ENCODE measurements at places on chromosomes 13 and 19.

DNA sequence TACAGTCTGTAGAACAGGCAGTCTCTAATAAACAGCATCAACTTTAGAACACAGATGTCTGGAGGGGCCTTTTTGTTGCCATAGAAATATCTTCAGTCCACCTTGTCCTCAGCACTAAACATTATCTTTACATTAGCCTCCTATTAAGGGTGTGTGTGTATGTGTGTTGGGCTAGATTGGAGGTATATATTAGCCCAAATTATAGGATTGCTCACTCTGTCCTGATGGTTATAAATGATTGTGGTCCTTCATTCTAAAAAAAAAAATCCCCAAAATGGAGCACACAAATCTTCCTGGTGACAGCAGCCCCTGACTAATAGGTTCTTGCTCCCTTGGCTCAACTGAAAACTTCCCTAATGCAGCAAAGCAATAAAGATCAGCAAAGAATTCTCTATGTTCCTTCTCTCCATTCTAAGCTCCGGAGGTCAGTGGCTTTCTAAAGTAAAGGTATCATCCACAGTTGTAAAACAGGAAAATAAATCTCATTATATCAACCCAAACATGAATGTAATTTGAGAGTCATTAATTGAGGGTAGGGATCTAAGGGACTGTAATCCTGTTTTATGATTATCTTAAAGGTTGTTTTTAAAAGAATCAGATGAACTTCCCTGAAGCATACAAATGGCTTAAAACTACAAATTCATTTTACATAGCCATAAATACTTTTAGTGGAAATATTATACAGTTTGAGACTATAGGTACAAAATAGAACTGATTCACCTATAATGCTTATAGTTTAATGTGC, 232.7 kb downstream of the KLF12 start:
- DNase-seq = no peak

DNA sequence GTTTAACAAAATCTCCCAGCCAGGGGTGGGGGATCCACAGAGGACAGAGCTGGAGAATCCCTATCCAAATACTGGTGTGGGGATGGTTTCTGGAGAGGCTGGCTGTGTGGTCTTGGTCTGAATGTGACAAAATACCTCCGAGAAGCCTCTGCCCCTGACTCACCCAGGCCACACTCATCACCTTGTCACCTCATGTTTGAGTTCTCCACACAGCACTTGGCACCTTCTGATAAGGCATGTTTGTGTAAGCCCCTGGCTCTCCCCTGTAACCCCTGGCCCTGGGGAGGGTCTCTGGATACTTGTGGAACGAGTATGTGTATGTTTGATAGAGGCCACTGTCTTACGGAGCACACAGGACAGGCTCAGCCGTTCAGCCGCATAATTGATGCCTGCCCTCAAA, 14.7 kb downstream of the TECR start:
- DNase-seq = no peak

DNA sequence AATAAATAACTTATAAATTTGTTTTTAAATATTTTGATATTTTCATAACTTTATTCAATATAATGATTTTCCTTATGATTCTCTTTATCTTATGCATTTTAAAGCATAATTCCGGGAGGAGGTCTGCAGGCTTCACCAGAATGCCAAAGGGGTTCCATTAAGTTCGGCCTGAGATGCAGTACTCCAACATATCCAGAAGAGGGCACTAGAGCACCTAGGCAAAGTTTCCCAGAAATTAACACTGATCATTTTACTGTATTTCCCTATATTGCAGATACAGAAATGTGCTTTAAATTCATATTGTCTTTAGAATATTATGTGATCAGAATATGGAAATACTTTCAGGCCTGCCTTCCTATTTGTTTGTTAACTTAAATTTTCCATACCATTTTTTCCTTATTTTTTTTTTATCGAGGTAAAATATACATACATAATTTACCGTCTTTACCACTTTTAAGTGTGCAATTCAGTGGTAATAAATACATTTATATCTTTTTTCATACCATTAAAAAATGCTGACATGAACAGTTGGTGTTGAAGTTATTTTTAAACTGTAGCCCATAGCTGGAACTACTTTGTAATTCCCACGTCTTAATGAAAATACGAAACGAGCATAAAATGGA, 58.9 kb upstream of the TM9SF2 start:
- peak; percentile 83 for DNase-seq

GRCh38 chr13:74747186-74747955, 613.2 kb upstream of the KLF12 start:
- no peak for DNase-seq

GRCh38 chr13:102999499-102999898, 66.7 kb downstream of the SLC10A2 start:
- DNase-seq = no peak

Measured in CD4-positive, alpha-beta T cell treated with Interleukin-17A for 1 hour (primary cell).